ENCODE measurements at places on chromosomes 13 and 19.

GRCh38 chr19:18282021-18282787 lies 782 bp upstream of the JUND start:
- peak; percentile 70 for DNase-seq

GRCh38 chr13:94515374-94515773 lies 35.9 kb upstream of the DCT start:
- no peak for DNase-seq

DNA sequence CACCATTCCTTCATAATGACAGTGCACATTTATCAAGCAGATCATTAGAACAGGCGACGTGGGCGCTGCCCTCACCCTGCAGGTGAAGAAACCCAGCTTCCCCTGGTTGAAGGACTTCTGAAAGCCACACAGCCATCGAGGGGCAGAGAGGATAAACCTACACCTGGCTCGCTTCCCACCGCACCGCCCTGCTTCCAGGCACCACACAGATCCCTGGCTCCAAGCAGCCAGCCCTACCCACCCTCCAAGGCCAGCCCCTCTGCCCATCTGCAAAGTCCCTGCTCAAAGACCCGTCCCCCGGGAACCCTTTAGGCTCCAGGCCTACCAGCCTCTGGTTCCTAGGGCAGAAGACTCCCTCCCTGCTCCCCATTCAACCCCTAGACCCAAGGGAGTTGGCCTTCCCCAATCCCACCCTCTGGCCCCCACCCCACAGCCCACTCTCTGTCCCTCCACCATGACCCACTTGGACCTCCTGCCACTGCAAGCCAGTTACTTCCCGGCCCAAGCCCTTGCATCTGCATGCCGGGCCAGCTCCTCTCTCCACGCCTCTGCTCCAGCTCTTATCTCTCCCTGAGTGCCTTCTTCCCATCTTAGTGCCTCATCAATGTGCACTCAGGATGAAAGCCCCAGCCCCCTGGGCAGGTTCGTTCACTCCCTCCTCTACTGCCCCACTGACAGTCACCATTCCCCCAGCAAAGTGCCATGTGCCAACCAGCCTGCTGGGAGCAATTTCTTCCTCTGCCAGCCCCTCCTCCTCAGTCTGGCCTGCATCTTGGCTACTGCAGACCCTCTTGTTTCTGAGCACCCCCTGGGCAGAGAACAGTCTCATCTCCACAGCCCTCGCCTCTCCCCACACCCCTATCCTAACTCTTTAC lies 28.0 kb downstream of the PEPD start:
- no peak for DNase-seq

- no peak for DNase-seq
Observed at GRCh38 chr19:18609717-18610051, 3.0 kb upstream of the TMEM59L start.

- DNase-seq = peak; percentile 6
Observed at GRCh38 chr13:108155185-108156106, 59.9 kb downstream of the LIG4 start.

- no peak for DNase-seq
Observed at GRCh38 chr13:44605275-44605674, 29.1 kb upstream of the TSC22D1 start.

DNA sequence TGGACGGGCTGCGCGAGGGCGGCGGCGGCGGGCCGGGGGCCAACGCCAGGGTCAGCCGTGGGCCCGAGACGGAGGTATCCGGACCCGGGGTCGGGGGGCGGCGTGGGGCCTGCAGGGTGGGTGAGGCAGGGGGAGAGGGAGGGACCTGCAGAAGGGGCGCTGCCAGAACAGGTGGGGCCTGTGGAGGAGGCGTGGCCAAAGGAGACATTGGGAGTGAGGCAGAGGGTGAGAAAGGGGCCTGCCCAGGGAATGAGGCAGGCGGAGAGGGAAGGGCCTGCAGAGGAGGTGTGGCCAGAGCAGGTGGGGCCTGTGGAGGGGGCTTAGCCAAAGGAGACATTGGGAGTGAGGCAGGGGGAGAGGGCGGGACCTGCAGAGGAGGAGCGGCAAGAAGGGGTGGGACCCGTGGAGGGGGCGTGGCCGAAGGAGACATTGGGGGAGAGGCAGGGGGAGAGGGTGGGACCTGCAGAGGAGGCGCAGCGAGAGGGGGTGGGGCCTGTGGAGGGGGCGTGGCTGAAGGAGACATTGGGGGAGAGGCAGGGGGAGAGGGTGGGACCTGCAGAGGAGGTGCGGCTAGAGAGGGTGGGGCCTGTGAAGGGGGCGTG lies 4.2 kb downstream of the PRR36 start:
- DNase-seq = no peak

- no peak for DNase-seq
Observed at GRCh38 chr19:13917888-13918406, 11.9 kb downstream of the CC2D1A start.

- no peak for DNase-seq
Observed at GRCh38 chr13:113751491-113751890, 7.5 kb upstream of the TMEM255B start.

- DNase-seq = no peak
Observed at GRCh38 chr13:29858667-29859066, 8.2 kb upstream of the UBL3 start.

All from NCI-H526 treated with DMSO at 0.1 percent for 48 hours (cell line).